AG09309 (cell line): ENCODE measurements at places on chromosomes 7 and 10.

- no peak for DNase-seq
These were observed 218.7 kb downstream of the SNX10 start for GRCh38 chr7:26510231-26510957.

GRCh38 chr10:91672021-91672608 is 39.2 kb upstream of the PPP1R3C start:
- no peak for DNase-seq

GRCh38 chr7:158125721-158126120 is 461.9 kb downstream of the PTPRN2 start:
- no peak for DNase-seq

- DNase-seq: no peak
These were observed 81.3 kb downstream of the OSBPL3 start for GRCh38 chr7:24898691-24899090.

GRCh38 chr7:94511718-94512117 is 2.1 kb downstream of the CASD1 start:
- DNase-seq: no peak

DNA sequence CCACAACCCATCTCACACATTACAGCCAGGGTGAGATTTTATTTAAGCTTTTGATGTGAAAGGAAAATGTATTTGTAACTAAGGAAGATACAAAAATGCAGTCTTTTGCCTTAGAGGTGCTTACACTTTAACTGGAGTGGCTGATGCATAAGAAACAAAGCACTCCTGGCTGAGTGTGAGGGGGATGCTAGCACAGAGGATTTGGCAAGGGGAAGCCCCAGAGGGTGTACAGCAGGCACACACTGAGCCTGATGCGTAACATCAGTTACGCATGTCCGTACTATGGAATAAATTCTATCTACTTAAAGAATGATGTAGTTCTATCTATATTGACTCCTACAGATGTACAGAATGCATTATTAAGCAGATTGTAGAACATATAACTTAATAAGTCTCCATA is 17.8 kb downstream of the GIMAP8 start:
- DNase-seq: no peak

GRCh38 chr7:112206991-112207592 is 597 bp downstream of the ZNF277 start:
- DNase-seq: no peak

DNA sequence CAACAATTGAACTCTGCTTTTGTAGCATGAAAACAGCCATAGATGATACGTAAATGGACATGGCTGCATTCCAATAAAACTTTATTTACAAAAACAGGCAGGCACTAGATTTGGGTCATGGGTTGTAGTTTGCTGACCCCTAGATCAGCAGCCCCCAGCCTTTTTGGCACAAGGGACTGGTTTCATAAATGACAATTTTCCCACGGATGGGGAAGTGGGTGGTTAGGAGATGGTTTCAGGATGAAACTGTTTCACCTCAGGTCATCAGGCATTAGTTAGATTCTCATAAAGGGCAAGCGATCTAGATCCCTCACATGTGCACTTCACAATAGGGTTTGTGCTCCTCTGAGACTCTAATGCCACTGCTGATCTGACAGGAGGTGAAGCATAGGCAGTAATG is 16.5 kb upstream of the ANK3 start:
- no peak for DNase-seq

- no peak for DNase-seq
These were observed 18.7 kb upstream of the DDIT4 start for GRCh38 chr10:72254813-72255568.
